ENCODE measurements at places on chromosomes 12 and 14.

DNA sequence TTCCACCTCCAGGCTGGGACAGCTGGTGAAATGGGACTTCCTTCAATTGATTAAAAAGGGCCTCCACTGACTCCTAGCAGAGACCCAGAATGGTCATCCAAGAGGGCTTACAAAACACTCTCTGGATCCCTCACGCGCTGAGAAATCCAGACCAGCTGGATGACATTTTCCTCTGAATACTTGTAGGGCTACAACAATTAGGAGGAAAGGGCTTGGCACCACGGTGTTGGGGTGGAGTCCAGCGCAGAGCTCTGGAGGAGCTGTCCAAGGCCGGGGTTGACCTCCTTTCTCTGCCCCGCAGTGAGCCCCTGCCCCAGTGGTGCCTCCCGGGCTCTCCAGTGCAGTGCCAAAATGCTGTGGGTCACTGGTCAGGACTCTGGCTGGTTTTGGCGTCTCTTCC lies 189.0 kb upstream of the CCND2 start:
- no peak for DNase-seq

GRCh38 chr12:25089738-25090137 lies 105.2 kb downstream of the DNAI7 start:
- DNase-seq: no peak

- DNase-seq: no peak
Measured at GRCh38 chr12:106070147-106070546, 68.6 kb downstream of the NUAK1 start.

DNA sequence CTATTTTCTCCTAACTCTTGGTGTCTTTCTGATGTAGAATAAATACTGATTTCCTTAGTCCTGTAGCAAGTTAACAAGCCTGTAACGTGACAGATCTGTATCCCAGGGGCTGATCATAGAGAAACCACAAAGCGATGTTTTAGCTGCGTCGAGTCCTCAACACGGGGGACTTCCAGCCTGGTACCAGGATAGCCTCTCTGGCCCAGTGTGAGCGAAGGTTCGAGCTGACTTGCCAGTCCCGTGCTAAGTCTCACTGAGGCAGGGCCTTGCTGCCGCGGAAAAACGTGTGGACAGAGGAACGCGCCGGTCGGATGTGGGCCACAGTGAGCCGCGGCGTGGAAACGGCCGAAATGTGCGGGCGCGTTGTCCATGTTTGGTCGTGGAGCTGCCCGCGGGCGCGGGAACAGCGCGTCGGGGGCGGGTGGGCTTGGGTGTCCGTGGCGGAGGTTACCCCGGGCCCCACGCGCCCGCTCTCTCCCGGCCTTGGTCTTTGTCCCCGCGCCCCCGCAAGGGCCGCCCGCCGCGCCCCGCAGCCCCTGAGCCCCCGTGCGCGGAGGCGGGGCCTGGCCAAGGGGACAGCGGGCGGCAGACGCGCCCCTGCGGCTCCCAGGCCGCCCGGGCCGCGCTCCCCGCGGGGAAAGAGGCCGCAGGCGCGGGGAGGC lies 531 bp upstream of the EML1 start:
- DNase-seq: peak; percentile 25

DNA sequence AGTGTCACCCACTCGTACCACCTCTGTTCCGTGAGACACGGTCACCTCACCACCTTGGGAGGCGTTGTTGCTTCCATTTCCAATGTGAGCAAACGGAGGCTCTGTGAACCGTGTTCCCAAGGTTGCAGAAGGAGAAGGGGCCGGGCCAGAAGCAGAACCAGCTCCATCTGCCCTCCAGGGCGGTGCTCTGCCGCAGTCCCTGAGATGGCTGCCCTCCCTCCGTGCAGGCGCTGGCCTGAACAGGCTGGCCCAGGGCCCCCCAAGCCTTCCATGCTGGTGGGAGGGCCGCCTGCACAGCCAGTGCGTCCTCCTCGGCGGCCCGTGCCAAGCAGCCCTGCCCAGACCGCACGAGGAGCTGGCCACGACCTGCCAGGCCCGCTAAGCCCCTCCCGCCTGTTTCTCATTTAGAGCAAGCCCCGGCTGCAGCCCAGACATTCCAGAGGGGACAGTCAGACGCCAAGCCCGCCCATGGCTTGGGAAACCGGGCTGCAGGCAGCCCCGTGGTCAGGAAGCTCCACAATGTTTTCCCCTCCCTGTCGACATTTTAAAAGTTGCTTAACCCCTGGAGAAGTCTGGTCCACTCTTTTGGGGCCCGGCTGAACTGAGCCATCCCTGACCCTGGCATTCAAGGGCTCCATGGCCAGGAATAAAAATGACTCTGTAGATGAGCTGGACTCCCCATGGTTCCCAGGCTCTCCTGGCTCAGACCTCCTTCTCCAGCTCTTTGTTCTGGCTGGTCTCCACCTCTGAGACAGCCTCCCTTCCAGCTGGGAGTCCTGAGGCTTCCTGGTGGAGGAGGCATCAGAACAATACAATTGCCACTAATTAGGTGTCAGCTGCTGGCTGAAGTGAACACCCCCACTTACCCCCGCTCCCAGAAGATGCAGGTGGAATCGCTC lies 236.0 kb downstream of the BCL11B start:
- peak; percentile 69 for DNase-seq

DNA sequence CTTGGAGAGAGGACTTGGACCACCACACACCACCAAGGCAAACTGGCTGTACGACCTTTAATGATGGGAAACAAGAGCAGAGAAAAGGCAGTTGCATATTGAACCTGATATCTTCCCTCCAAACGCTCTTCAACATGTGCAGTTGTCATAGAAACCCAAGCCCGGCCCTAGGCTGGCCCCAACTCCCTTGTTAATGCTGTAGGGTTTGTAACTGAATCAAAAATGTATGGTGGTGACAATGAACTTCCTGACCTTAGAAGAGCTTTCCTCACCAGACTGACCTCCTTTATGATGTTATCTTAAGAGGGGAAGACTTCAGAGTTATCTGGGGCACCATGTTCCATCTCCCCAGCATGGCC lies 12.3 kb downstream of the APOLD1 start:
- no peak for DNase-seq

DNA sequence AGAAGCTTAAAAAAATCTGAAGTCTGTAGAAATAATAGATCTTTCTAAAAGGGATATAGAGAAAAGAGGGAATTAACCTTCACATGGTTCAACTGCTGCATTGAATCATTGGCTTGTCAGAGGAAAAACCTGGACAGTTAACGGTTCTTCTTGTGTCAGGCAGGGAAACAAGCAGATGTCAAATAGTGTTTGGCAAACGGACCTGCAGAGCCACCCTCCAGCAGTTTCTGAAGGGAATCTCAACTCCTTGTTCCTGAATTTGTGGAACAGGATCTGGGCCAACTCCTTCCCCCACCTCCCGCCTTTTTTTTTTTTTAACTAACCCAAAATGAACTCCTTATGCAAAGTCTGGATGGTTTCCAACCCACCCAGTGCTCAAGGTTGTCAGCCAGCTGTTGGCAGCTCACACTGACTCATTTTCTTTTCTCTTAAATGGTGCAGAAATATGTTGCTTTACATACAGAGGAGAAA lies 187.3 kb downstream of the CAND1 start:
- peak; percentile 69 for DNase-seq

- DNase-seq: no peak
Measured at GRCh38 chr14:76488551-76488950, 112.6 kb downstream of the ESRRB start.

DNA sequence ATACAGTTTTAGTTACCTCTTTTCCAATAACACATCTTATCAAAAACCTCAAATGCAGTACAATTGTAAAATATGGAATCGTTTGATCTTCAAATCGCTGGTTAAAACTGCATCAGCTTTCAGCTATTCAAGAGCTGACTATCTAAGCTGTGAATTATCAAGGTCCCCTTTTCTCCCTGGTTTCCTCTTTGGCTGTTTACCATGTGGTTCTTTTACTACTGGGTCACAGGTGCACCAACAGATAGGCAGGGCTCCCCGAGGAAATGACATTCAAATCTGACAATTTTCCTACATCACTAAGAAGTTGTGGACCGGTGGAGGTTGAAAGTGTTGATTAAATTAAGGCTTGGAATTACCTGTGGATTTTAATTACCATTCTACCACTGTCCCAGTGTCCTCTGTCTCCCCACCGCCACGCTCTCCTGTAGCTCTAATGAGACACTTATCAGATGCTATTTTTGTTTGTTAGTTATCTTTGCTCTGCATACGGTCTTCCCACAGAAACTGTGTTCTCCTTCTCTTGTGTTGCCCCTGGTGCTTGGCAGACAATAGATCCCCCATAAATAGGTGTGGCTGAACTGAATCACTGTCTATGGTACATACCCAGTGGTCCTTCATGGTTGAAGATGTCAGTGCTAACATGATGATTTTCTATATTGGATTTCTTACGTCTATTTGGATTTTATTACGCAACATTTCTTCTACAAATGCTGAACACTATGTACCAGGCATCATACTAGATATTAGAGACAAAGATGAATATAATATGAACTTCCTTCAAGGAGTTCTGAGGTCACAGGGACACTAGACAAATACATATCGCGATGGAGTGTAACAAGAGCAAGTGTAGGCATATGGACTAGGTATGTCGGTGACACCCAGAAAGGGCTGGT lies 20.9 kb upstream of the PLXNC1 start:
- DNase-seq: no peak

GRCh38 chr12:24617471-24617870 lies 331.4 kb downstream of the BCAT1 start:
- peak; percentile 84 for DNase-seq

GRCh38 chr14:32561520-32561919 lies 232.4 kb downstream of the AKAP6 start:
- DNase-seq: peak; percentile 62

- DNase-seq: no peak
Measured at GRCh38 chr12:121072147-121072546, 33.1 kb upstream of the OASL start.

DNA sequence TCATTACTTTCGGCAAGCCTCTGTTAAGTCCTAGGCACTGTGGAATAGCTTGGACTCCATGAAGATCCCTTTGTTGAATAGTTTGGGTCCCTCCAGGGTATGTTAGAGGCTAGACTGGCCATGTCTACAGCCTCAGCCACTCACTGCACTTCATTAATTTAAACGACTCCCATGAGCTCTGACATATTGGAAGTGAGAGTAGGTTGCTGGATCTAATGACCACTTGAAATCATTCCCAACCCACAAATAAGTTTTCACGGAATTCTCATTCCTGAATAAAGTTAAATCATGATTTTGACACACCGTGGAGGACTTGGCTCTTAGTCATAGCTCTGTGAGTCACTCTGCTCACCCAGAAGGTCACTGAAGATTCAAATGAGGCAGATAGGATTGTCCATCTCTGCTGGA lies 21.4 kb upstream of the APPL2 start:
- DNase-seq: peak; percentile 86

GRCh38 chr14:101563352-101563653 lies 2.0 kb downstream of the DIO3 start:
- DNase-seq: no peak

GRCh38 chr12:106249411-106250135 lies 1.8 kb upstream of the CKAP4 start:
- no peak for DNase-seq

DNA sequence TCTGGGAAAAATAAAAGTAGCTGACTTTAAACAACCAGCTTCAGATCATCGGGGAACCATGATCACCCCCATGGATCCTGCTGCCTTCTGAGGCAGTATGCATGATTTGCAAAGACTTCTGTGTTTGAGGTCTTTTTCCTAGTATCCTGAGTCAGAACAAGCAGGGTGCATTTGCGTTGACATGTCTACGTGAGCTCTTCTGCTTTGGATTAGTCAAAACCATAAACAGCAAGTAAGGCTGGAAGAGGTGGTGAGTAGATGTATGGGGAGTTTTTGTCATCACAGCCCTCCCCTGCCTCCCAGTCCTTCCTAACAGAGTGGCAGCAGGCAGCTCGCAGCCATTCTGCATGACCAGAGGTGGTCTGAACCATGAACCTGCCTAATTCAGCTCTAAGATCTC lies 24.1 kb downstream of the PLEKHG7 start:
- no peak for DNase-seq

- DNase-seq: no peak
Measured at GRCh38 chr12:77042833-77043232, 22.5 kb downstream of the E2F7 start.

- DNase-seq: no peak
Measured at GRCh38 chr12:128619263-128619662, 204.5 kb downstream of the SLC15A4 start.

- no peak for DNase-seq
Measured at GRCh38 chr12:2112401-2112800, 59.6 kb downstream of the CACNA1C start.

GRCh38 chr12:26158078-26158764 lies 33.4 kb upstream of the BHLHE41 start:
- DNase-seq: no peak

DNA sequence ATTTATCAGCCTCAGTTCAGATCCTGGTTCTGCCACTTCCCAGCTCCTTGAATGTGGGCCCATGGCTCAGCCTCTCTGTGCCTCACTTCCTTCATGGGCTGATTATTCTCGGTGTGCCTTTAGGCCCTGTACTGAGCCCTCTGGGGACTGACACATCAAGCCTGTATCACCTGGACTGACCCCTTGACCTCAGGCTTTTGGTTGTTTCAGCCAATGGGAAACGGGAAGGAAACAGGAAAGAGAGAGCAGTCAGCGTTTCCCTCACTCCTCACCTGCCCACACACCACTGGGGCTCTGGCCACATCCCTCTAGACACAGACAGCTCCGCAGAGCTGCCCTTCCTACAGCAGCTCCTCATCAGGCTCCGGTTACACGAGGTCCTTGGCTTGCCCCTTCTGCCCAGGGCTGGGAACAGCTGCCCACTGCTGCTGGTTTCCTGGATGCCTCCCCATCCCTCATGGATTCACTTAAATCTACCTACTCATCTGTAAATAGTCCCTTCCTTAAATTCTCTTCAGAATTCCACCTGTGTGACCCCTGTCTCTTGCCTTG lies 37.0 kb upstream of the ITPR2 start:
- DNase-seq: no peak

- DNase-seq: no peak
Measured at GRCh38 chr12:98580695-98581094, 12.8 kb upstream of the SLC25A3 start.

DNA sequence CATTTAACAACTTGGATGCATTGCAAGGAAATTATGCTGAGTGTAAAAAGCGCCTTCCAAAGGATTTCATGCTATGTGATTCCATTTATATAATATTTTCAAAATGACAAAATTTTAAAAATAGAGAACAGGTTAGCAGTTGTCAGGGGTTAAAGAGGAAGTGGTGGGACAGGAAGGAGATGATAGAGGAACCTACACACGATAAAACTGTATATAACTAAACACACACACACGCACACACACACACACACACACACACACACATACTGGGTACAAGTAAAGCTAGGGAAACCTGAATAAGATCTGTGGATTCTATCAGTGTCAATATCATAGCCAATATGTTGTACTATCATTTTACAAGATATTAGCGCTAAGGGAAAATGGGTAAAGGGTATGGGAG lies 17.2 kb downstream of the TTC9 start:
- DNase-seq: no peak
